ENCODE measurements at places on chromosomes 12 and 14.

DNA sequence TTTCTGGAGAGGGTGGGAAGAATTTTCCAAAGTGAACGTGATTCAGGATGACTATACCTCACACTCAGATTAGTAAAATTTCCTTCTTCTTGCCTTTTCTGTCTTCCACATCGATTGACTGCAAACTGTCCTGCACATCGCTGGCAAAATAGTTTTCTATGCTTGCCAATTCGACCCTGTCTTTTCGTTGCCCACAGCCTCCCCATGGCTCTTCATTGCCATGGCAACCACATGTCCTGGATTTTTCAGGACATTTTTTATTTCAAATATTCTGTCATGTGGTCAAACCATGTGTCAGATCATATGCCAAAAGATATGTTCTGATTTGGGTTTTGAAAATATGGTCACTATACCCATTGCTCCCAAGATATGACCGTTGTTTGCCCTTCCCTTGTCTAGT is 46.9 kb upstream of the OTX2 start:
- no peak for DNase-seq

- no peak for DNase-seq
Observed at GRCh38 chr12:131351319-131352028, 359.4 kb upstream of the SFSWAP start.

DNA sequence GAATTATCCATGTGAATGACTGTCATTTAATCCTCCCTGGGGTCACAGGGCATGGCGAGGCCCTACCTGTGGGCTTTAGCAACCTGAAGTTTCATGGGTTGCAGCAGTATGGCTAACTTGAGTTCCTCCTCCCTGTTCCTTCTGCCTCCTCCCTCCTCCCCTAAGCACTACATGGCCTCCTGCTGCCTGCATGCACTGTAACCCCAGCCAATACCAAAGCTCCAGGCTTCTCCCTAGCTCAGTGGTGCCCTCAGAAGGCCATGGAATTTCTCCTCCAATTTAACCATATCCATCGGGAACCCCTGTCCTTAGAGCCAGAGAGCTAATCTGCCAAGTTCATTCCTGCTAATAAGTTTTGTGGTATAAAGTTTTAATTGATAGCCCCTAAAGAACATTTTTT is 95.1 kb downstream of the NT5DC3 start:
- DNase-seq, result no peak

DNA sequence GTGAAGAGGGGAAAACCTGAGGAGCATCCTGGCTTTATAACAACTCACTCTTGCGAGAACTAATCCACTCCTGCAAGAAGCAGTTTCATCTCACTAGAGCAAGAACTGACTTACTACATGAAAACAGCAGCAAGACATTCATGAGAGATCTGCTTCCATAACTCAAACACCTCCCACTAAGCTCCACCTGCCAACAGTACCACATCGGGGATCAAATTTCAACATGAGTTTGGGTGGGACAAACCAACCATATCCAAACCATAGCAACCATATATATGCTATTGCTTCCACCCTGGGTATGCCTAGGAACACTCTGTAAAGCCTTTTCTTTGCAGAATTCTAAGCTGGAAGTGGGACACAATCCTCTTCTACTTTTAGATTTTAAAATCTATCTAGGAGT is 13.9 kb upstream of the AVPR1A start:
- no peak for DNase-seq

GRCh38 chr12:98211909-98212695 is 303.3 kb upstream of the TMPO start:
- DNase-seq, result no peak

DNA sequence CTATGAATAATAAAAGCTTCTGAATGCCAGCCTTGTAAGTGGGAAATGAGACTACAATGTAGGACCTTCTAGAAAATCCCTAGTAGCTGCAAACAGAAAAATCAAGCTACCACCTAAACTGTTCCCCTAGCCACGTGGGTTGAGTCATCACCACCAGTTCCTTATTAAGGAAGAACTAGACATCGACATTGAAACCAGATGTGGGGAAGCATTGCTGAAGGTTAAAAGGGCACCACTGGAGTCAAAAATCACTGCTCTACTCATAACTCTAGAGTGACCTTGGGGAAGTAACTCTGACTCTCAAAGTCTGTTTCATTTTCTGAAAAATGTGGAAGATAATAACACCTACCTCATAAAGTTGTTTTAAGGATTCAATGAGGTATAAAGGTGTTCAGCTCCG is 9.4 kb upstream of the CNIH1 start:
- no peak for DNase-seq

- DNase-seq, result no peak
Observed at GRCh38 chr12:27521981-27522380, 2.0 kb upstream of the PPFIBP1 start.

DNA sequence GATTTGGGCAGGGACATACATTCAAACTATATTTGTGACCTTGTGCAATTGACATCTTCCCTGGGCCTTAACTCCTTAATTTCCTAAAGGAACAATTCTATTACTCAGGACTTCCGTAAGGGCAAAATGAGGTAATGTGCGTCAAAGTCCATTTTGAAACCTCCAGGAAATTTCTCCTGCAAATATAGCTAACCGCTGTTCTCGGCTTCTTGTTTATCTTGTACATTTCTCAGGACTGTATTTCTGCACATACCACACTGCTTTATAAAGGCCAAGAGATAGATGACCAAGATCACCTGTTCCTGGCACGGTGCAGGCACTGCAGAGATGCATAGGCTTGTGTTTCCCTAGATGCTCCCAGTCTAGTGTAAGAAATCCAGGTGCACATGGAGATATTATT is 1009.4 kb downstream of the BCL11B start:
- no peak for DNase-seq

DNA sequence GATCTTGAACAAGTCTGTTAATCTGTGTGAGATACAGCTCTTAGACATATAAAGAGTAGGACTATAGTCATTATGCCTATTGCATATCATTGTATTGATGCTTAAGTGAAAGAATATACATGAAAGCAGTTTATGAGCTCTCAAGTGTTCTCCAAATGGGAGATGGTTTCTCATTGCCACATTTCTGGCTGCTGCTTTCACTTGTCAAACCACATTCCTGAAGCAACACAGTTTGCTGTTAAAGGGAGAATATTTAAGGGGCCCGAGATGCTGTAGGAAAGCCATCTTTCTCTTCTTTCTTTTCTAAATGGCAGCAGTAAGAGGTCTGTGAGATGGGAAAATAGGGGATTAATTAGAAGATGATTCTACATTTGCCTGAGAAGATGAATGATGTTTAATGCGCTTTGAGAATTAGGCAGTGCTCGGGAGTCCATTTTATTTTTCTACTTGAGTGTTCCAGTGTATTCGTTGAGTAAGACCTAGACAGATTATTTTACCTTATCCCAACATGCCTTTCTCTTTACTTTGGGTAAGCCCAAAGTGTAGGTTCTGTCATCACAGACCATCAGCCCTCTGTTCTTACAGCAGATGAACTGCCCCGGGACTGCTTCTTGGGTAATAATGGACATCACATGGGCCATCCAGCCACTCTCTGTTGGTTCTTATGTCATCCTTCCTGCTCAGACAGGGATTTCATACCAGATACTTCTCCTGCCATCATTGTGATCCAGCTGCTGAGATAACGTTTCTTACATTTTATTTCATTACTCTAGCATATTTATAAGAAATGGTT is 35.6 kb downstream of the ANO4 start:
- no peak for DNase-seq

DNA sequence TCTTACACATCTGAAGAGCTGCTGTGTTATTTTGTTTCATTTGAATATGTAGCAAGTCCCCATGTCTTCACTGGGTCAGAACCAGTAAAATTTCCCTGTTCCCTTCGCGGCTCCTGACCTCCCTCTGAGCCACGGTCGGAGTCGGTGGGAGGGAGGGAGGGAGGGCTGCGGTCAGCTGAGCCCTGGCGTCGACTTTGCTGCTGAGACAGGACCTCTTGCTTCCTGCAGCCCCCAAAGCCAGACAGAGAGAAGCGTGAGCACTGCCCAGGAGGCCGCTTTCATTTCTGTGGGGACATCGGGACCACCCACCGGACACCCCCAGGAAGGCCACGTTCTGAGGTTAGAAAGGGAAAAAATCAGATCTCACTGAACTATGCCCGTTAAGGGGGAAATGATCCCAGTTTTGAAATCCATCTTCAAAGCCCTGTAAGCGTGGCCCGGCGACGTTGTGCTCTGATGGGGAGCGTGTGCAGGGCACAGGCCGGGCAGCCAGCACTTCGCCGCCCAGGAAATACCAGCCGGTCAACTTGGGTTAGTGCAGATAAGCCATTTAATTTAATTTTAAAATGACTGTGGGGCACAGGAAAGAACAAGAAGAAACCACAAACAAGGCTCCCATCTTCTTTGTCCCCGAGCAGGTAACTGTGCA is 42.1 kb downstream of the NOC4L start:
- DNase-seq, result no peak

- peak; percentile 34 for DNase-seq
Observed at GRCh38 chr12:108193917-108194316, 64.8 kb downstream of the WSCD2 start.

- no peak for DNase-seq
Observed at GRCh38 chr14:103312006-103312635, 21.9 kb upstream of the EIF5 start.

DNA sequence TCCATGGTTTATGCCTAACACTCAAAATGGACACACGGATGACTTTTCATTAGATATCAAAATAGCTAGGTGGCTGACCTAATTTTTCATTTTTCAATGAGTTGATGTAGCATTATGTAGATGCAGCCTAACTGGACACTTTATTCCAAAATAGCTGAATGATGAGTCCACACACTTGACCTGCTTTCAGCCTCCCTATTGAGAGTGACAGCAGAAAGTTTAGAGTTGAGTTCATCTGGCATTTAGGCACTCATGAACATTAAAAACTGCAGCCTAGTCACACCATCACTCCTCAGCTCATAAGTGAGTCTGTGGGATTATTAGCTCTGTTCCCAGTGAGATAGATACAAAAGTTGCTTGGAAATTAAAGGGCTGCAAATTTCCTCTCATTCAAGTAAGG is 307.3 kb upstream of the PRKD1 start:
- DNase-seq, result no peak

DNA sequence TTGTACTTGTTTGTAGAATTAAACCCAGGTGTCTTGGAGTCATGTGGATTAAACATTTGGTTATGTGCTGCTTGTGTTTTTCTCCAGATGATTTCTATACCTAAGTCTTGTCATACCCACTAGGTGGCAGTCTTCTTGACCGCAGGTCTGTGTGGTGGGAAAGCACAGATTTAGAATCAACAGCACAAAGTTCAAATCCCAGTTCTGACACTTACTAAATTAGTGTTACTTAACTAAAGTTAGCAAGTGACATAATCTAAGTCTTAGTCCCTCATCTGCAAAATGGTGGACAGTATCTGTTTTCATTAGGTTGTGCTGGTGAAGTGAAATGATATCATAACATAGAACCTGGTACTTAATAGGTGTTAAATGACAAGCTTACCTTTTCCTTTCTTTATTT is 151.0 kb upstream of the ARHGAP5 start:
- DNase-seq, result peak; percentile 59

GRCh38 chr12:28192125-28192524 is 1.9 kb downstream of the CCDC91 start:
- DNase-seq, result no peak

- DNase-seq, result no peak
Observed at GRCh38 chr14:100118396-100119011, 40.9 kb downstream of the DEGS2 start.

- no peak for DNase-seq
Observed at GRCh38 chr14:86039176-86039575, 509.2 kb downstream of the FLRT2 start.

GRCh38 chr12:94178882-94179281 is 30.5 kb downstream of the PLXNC1 start:
- DNase-seq, result no peak

DNA sequence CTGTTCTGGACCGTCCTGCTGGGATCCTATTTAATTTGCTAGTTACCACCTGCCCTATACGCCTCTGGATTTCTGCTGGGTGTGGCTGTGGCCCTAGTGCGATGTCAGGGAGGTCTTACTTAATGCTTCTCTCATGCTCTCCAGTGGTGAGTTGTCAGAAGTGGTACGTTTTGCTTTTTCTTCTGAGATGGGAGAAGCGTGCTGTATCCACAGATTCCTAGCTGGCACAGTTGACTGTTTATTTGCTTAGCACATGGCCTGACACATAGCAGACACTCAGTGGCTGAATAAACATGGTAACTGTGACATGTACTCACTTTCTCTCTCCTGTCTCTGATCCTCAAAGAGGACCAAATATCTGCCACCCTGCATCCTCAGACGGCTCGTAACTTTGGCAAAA is 107.3 kb downstream of the CACNA1C start:
- DNase-seq, result peak; percentile 19

DNA sequence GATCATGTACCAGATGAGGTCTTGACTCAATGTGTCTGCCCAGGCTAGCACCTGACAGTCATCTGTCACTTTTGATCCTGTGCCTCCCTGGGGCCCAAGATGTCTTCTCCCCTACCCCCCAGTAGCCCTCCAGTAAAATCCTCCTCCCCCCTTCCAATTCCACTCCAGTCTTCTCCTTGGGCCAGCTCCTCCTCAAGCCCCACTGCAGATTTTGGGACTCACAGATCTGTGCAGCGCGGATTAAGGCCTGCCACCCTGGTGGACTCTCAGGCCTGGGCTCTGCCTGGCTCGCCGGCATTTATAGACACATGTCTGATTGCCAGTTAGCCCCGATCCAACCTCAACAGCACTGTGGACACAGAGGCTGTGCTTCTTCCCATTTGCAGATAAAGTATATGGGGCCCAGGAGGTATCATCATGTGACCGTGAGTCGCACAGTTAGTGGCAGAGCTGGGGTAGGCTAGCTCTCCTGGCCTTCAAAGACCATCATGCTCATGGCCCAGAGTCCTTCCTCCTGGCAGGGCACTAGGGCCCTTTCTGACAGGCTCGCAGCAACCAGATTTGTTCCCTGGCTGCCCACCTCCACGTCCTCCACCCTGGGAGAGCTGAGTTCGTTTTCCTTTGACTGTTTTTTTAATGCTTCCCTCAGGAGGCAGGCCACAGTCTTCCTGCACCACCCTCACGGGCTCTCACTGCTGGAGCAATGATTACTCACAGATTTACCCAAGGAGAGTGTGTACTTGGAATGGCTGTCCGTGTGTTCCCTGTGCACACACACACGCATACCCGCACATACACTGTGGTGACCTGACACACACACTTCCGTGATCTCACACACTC is 98.3 kb upstream of the DIO3 start:
- no peak for DNase-seq

DNA sequence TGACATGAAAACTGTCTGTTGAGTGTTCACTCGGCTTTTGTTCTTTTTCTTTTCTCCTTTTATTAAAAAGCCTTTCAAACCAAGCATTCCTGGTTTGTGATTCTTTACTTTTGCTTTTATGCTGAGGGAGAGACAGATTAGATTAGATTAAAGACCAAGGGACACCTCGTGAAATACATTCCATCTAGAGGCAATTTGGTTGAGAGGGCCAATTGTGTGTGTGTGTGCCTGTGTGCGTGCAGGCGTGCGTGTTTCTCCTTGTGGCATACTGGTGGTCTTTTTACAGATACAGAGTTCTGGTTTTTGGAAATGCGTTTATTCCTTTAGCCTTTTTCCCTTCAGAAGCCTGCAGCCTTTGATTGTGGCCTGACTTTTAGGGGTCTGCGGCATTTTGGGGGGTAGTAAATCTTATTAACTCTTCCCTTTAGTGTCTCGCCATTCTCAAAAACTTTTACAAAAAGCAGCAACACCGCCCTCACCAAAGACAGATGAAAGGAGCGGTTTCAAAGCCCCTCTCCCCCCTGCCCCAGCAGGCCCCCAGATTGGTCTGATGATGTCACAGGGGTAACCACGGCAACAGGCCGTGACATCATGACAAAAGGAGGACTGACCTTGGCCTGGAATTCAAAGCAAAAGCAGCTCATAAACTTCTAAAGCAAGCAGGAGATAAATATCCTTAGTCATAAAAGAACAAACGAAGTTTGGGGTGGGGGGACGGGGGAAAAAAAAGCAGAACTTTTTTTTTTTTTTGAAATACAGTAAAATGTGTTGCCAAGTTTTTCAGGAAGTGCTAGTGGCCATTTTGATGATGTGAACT is 84.1 kb upstream of the TBX3 start:
- DNase-seq, result no peak

Measured in NCI-H1092 treated with DMSO at 0.1 percent for 48 hours (cell line).